Stimulated activated CD4-positive, alpha-beta T cell treated with anti-CD3 and anti-CD28 coated beads, Interleukin-4, amount 100 ng/mL, for 4 hours (primary cell): ENCODE measurements at places on chromosomes 7 and 10.

GRCh38 chr10:70940834-70941568 is 52.6 kb upstream of the PCBD1 start:
- no peak for DNase-seq

DNA sequence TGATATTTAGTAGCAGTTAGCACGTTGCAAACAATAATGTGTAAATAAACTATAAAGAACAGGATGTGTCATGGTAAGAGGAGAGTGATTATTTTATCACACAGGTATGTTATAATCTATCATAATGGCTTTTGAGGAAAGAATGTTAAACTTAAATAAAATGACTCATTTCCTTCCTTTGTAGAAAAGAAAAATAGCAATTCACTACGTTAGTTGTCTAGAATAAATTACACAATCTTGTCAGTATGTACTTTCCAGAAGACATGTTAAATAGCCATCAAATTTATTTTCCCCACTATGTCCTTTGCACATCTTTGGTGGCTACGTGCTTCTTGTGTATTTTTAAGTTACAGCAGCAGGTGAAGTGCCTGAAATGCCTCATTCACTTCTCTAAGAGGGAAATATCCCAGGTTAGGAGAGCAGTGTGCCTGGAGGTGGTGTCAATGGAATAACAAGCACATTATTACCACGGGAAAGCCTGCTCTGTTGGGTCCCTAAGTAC is 133.8 kb downstream of the SEMA3A start:
- DNase-seq, result no peak

DNA sequence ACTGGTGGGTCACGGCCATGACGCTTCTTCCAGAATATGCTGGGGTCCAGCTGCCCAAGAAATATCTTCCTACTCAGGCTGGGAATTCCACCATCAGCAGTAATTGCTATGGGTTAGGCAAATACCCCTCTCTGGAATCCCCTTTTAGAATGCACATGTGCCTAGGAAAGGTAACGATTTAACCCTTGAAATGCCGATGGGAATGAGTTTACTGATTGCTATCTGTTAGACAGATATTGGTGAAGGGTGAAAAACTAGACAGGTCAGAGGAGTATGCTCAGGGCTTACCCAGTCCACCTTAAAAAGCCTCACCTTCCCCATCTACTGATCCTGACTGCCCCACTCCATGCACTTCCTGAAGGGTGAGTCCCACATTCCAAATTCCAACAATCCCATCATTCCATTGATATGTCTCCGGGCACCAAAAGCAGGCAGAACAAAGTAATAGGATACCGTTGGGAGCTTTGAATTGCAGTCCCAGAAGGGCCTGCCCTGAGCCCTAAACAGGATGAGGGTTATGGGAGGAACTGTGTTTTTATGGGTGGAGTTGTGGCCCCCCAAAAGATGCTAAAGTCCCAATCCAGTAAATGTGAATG is 59.3 kb downstream of the DLG5 start:
- no peak for DNase-seq

DNA sequence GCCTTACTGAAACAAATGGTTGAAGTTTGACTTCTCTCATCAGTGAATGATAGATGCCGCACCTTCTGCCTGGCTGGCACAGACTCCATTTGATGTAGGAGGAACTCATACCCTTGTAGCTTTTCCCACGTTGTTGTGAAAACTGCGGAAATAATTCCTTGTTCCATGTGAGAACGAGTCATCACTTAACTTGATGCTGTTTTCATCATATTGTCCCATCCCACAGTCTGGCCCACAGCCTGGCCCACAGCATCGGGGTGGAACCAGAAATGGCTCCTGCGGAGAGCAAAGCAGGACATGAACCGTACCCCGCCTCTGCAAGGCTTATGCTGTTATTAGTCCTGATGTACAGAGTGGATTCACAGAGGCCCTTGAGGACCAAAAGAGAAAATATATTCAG is 587.0 kb downstream of the SDK1 start:
- DNase-seq, result no peak

DNA sequence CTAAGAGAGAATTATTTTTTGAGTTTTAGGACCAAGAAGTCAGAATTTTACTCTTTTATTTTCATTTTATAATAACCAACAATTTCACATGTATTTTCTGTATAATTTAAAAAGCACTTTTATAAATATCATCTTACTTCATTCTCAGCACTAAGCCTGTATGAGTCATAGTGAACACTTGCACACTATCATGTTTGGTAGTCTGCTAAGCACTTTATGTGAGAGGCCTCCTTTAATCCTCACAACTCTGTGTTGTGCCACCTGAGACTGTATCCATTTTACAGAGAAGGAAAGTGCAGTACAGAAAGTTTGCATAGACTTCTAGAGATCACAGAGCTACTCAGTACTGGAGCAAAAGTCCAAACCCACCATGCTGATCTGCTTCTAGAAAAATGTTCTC is 939.6 kb downstream of the NRG3 start:
- no peak for DNase-seq

DNA sequence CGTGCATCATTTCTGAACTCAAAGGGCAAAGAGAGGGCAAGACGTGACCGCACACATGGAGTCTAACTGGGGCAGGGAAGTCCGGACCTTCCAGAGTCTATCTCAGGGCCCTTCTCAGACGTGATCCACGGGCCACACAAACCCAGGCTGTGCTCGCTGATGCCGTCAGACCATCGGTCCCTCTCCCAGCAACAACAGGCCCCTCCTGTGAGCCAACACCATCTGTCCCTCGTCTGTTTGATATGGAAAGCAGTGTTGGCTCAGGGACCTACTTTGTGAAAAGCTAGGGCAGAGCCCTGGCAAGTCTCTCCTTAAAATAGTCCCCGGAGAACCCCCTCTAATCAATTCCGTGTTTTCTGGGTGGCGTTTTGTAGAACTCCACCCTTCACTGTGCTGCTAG is 208.8 kb downstream of the TCERG1L start:
- DNase-seq, result no peak

- DNase-seq, result no peak
Observed at GRCh38 chr7:5117095-5117970, 71.7 kb downstream of the RBAK start.

- DNase-seq, result no peak
Observed at GRCh38 chr7:13748998-13749397, 240.5 kb downstream of the ETV1 start.

DNA sequence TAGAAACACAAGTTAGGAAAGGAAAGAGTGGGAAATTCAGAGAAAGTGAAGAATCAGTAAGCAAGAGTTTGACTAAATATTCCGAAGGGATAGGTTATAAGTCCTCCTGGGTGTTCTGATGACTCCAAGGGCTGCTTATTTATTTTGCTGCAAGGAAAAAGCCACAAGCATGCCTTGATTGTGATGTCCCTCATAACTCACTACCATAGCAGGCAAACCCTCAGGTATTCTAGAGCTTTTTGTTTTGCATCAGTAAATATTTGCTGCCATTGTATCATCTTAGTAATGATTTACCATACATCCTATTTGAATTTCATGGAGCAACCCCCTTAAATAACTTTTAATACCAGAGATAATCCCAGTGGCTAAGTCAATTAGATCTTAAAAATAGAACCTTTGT is 688.1 kb downstream of the SUGCT start:
- no peak for DNase-seq

GRCh38 chr10:104741127-104741526 is 100.0 kb downstream of the SORCS3 start:
- DNase-seq, result no peak

GRCh38 chr7:132243463-132243862 is 332.8 kb downstream of the PLXNA4 start:
- DNase-seq, result no peak
